Left ventricle myocardium inferior (tissue), 1 donor: ENCODE measurements at places on chromosomes 5 and 9.

GRCh38 chr9:18346745-18347144 lies 127.2 kb upstream of the ADAMTSL1 start:
- DNase-seq = no peak

GRCh38 chr5:35136386-35136785 lies 88.6 kb upstream of the AGXT2 start:
- no peak for DNase-seq

DNA sequence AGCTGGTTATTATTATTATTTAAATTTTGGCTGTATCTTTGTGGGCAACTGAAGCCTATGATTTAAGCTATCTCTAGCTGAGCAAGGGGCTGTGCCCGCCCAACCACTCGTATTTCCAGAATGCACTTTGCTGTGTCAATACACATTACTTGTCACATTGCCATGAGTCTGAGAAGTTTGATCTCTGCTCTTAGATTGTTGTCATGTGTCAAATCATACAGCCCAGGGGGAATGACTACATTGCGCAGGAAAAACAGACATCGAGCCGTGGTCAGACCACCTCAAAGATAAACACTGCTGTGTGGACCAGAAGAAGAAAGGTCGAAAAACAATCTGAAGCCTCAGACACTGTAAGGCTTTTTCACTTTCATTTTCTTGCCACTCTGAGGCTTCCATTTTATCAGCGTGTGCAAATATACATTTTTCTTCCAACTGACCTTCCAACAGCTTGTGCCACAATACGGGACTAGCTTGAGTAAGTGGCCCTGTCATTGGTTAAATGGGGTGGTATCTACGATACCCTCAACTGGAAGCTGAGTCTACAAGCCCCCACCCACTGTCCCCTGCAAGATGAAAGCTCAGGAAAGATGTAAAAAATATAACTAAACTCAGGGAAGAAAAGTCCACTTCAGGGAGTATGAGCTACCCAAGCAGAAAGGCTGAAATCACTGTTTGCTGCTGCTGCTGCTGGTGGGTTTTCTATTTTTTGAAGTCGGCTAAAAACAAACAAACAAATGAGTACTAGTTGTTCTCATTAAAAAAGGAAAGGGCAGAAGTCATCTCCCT lies 603.0 kb downstream of the BNC2 start:
- no peak for DNase-seq

DNA sequence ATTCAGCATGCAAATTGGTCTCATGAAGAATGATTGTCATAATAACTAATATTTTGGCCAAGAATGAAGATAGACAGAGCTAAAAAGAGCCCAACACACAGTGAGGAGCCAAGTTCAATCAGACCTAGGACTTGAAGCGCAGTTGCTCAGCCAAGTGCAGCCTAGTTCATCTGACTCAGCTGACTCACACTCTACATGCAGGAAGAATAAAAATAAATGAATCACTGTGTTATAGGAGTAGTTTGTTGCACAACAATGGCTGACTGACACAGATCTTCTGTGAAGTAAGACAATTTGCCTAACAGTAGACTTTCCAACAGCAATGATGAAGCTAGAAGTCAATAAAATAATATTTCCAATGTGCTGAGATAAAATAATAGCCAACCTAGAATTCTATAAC lies 261.5 kb downstream of the CEMIP2 start:
- no peak for DNase-seq

DNA sequence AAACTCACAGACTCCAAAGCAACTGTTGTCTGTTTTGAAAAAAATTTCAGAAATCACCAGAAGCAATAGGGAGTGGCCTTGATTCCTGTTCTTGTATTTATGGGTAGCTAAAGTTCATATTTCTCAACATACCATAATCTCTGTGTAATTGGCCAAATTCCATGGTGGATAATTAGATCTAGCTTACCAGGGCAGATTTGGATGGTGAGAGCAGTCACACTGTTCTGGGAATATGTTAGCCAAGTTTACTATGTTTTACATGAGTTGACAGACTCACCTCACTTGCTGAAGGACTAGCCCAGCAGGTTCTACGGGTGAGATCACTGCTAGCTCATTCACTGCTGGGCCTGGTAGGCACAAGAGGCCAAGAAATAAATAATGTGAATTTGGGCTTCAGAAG lies 32.7 kb upstream of the CDKN2B start:
- no peak for DNase-seq
